ENCODE measurements at places on chromosomes 7 and 10.
A peak's percentile ranks its signal among the peaks of the same experiment; 100 is the strongest.

- no peak for DNase-seq
These were observed 9.8 kb downstream of the CREB3L2 start for GRCh38 chr7:137992104-137992549.

- no peak for DNase-seq
These were observed 10.9 kb downstream of the STK32C start for GRCh38 chr10:132296666-132297443.

GRCh38 chr10:122323189-122323588 is 51.3 kb upstream of the PLEKHA1 start:
- no peak for DNase-seq

GRCh38 chr10:87575851-87576250 is 71.2 kb downstream of the MINPP1 start:
- DNase-seq = no peak

GRCh38 chr10:132270721-132271457 is 36.9 kb downstream of the STK32C start:
- no peak for DNase-seq

DNA sequence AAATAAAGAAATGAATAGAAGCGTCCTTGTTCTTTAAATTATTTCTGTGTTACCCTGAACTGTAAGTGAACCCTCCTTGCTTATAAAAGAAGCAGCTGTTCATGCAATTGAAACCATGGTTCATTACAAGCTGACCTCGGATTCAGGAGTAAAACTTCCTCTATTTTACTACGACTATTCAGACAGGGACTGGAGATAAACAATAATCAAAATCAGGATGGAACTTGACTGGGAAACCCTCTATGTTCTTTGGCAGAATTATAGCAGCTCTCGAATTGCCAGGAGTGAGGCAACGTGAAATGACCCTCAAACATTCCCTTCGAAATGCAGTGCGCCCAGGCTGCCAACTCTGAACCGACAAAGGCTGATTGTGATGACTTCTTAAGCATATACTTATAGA is 172.1 kb downstream of the CYP26A1 start:
- no peak for DNase-seq

GRCh38 chr7:8259586-8260222 is 2.3 kb downstream of the ICA1 start:
- DNase-seq = no peak

DNA sequence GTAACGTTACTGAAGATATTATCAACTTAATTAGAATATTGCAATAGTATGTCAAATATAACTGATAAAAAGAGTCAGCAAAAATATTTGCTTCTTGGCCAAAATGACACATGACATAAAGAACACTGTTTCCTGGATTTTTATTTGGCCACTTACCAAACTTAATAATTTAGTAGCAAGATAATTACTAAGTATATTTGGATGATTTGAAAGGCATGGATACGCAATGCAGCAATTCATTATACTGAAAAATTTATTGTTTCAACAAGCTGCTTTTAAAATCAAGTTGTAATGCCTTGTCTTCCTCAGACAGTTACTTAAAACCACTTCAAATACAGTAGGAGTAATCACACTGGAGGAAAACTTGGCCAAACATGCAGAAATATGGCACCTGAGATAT is 234.0 kb downstream of the SEMA3E start:
- DNase-seq = no peak

DNA sequence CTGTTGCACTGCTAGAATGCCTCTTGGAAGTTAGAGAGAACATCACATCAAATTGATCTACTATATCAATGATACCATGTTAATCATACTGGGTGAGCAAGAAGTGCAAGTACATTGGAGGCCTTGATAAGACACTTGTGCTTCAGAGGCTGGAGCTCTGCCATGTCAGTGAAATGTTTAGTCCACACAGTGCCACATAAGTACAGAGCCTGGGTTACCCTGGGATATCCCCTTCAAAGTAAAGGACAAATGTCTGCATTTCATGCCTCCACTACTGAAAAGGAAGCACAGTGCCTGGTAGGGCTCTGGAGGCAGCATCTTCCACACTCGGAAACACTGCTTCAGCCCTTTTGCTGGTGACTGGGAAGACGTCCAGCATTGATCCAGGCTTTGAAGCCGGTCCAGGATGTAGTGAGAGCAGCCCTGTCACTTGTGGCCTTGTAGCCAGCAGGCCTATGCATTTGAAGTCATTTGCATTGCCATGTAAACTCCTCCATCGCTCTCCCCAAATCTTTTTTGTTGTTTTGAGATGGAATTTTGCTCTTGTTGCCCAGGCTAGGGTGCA is 15.7 kb upstream of the STN1 start:
- DNase-seq = no peak

DNA sequence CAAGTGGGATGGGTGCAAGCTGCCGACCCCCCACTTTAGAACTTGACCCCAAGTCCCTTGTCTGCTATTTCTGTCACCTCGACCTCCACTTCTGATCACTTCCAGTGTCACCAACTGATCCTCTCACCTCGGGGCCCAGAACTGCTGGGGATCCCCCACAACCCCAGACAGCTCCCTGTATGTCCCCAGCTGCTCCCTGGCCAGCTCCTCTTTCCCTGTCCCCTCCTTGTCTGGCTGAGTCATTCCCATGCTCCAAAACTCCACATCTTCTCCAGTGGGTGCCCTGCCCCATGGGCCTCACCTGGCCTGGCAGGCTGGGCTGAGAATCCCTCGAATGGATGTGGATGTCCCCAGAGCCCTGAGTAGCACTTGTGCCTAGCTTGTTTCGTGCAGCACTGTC is 154.3 kb upstream of the PCBD1 start:
- DNase-seq = no peak

- no peak for DNase-seq
These were observed 14.5 kb downstream of the CBX3 start for GRCh38 chr7:26216049-26216448.

DNA sequence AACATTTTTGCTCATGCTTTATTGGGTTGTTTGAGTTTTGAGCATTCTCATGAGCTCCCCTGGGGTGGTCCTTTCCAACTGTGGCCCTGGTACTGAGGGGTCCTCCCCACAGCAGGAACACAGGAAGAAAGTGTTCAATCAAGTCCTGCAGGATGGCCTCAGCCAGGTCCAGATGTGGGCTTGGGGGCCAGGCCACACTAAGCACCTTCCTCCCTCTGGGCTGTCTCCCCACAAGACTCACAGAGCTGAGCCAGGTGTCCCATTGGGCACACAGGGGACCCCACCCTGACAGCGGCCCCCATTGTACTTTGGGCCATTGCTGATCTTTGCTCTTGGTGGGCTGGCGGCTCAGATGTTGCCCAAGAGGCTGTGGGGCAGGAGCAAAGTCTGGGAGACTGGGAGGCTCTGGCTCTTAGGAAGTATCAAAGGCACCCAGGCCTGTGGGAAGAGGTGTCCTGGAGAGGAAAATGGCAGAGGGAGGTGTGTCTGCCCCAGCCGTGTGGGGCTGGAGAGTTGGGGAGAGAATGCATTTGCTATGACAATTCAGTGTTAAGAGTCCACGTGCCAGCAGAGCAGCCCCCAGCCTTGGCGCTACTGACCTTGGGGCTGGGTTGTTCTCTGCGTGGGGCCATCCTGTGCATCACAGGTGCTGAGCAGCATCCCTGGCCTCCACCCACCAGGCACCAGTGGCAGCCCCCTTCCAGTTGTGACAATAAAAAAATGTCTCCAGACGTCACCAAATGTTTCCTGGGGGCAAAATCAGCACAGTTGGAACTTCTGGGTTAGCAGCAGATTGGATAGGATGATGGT is 17.8 kb downstream of the SCART1 start:
- DNase-seq = no peak

- no peak for DNase-seq
These were observed 11.7 kb upstream of the GPR37 start for GRCh38 chr7:124777268-124777667.

- peak; percentile 30 for DNase-seq
These were observed 18.8 kb upstream of the ABCB5 start for GRCh38 chr7:20596653-20597052.

- DNase-seq = no peak
These were observed 327.3 kb upstream of the NRP1 start for GRCh38 chr10:33661580-33662336.

DNA sequence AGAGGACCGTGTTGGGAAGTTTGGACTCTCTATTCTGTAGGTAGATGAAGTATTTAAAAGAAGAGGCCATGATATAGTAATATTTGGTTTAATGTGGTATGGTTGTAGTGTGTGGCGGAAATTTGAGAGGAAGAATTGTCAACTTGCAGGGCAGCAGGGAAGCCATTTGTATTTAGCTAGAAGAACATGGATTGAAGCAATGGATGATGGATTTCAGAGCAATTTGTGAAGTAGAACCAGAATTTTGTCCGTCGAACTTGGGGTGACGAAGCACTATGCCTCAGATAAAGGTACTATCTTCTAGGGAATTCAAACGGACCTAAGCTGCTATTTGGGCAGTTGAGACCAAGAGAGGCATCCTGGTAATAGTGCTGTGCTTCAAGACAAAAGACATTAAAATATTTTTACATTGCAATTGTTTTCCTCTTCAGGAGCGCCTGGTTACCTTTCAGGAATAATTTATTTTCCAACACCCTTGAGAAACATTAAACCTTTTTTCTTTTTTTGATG is 615 bp upstream of the WBP1L start:
- no peak for DNase-seq

- DNase-seq = no peak
These were observed 24.8 kb upstream of the CYCS start for GRCh38 chr7:25149836-25150235.

DNA sequence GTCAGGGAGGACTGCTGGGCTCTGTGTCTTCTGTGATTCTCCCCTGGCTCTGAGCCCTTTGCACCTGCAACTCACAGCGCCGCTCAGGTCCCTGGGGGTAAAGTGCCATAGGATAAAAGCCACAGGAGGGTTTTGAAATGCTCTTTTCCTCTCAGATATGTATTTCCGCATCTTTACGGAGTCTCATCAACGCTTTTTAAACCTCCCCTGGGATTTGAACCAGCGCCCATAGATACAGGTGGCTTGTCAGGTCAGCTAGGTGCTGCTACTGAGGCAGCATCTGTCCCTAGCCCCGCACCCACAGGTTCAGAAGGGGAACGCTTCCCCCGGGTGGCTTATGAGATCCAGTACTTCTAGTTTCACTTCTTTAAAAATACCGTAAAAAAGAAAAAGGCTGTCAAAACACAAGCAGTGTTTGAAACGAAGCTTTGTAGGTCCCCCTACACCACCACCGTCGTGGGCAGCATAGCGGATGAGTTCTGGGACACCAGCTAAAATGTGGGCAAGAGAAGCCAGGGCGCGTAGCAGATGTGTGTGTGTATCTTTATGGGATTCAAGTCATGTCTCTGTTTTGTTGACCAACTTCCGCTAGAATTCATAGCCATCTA is 173.5 kb downstream of the CUX1 start:
- no peak for DNase-seq

DNA sequence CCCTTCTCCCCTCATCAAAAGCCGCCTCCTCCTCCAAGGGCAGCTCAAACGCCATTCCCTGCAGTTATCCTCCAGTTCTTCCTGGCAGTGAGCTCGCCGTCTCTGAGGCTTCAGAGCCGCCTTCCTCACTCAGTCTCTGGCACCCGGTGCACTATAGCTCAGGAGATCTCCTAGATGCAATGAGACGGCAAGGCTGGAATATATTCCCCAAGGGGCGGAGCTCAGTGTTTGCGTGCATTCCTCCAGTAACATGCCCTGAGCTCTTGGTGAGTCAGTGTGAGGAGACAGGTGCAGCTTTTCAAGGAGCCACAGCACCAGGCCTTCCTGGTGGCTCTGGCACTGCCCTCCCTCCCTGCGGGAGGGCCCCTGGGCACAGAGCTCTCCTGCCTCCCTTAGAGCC is 512.6 kb upstream of the FOXK1 start:
- DNase-seq = no peak

DNA sequence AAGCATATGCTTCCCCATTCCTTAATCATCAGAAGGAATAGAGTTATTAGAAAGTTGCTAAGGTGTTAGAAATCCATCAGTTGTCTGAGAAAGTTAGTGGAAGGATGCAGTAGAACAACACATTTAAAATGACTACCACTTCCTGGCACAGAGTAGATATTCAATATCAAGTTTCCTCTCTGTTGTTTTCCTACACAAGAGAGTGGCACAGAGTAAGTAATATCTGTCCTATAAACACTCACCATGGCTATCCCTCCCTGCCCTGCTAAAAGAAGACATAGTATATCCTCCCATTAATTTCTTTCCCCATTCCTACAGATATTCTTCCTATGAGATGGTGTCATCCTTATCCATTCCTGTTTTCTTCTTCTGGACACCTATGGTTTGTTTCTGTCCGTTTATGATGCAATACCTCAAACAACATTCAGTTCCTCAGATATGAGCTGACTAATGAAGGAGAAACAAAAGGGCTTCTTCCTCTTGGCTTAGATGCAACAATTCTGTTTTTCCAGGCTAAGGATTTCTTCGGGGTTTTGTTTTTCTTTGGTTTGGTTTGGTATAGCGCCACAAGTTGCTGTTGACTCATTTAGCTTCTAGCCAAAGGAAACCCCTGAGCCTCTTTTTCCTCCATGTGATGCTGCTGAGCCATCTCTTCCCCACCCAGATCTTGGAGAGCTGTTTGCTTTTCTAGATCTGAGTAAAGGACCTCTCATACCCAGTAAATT is 32.9 kb upstream of the BPGM start:
- peak; percentile 77 for DNase-seq

GRCh38 chr10:127215866-127216265 is 19.5 kb upstream of the INSYN2A start:
- no peak for DNase-seq

GRCh38 chr7:50650057-50650664 is 85.0 kb upstream of the DDC start:
- DNase-seq = no peak

DNA sequence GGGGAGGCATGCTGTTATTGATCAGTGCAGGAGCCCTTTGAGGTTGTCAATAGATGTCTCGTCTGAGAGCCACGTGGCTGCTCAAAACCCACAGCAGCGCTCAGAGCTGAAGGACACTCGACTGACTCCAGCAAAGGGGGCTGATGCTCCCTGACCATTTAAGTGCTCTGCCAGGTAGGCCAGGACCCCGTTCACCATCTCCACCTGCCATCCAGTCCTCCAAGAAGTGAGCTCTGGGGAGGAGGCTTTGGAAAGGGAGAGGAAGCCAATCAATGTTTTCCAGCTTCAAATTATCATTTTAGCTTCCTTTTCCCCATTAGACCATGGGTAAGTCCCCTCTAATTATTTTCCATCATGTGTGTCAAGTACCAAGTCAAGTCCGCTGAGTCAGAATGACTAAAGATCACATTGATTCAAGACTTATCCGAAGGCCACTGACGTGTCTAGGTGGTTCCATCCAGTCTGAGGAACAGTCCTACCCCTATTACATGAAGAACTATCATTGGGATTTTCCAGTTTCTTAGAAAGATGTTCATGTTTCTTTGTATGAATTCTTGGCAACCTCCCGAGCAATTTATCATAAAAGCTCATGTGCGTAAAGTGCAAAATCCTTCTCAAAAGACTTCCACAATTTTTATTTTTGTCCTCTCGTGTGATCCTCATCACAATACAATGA is 302.6 kb upstream of the LYZL1 start:
- no peak for DNase-seq

DNA sequence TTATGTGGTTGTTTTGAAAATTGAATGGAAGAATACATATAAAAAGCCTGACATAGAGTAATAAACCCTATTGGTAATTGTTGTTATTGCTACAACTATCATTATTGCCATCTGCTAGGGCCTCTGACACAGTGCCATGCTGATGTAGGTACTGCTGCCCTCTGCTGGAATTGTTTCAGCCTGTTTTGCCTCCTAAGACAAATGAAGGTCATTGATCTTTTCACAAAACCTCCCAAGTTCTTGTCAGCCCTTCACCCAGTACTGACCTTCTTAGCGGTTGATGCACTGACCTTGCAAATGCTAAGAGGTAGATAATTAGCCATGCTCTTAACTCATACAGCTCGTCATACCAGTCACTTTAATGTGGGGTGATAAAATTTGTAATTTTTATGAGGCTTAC is 975.2 kb downstream of the SORCS1 start:
- no peak for DNase-seq
